ENCODE measurements at places on chromosomes 7 and 10.

DNA sequence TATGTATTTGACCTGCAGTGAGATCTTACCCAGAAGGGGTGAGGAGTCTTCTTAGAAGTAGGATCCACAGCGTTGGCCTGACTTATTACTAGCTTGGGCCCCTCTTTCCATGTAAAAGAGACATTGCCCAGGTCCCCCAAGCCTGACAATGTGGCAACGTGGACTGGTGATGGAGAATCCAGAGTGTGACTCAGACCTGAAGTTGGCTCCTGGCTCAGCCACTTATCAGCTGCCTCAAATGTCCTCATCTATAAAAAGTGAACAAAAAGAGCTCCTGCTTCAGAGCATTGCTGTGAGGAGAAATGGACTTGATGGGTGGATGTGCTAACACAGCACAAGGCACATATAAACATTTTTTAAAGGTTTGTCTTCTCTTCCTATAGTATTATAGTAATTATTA, 35.4 kb upstream of the TECTB start:
- no peaks in the 10 kb centered on the region for H3K4me1 ChIP-seq
- H3K4me3 ChIP-seq: no peak overlapping the region
- DNase-seq: no peak
- no peak overlapping the region for H3K27ac ChIP-seq
- no peaks in the 10 kb centered on the region for H3K36me3 ChIP-seq

- no peaks in the 10 kb centered on the region for H3K36me3 ChIP-seq
- peaks cover 79% of the 10 kb centered on the region for H3K27me3 ChIP-seq
- no peak overlapping the region for H3K27ac ChIP-seq
- no peak for DNase-seq
These were observed 31.0 kb downstream of the SRRM3 start for GRCh38 chr7:76232698-76233097.

DNA sequence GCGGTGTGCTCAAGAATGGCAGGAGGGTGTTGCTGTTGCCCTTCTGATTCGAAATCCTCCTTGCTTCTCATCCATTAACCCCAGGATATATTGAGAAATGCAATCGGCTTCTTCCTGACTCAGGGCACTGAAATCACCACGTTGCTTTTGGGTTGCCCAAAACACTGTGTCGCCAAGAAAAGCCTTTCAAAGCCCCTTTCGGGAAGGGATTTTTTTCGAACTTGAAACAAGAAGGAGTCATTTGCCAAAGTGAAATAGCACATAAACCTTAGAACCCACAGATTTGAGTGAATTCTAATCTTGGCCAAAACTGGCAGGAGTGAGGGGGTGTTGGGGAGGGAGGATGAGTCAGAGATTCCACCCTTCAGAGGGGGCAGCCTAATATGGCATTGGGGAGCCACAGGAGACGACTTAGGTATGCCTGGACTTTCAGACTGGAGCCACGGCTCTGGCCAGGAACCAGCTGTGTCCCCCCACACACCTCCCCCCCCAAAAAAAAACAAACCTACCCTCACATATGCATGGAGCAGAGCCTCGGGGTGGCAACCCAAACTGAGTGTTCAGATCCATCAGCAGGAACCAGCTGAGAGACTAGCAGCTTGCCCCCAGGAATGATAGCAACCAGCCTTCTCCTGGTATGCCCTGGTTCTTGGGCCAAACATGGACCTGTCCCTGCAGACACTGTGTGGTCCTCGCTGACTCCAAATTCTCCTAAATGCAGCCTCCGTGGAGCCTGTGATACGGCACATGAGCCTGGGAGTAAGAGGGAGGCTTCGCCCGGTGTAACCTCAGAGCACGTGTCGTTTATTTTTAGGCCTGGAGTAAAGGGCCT, 138.4 kb downstream of the FGFR2 start:
- H3K36me3 ChIP-seq: no peaks in the 10 kb centered on the region
- H3K4me3 ChIP-seq: no peak overlapping the region
- no peak overlapping the region for H3K27ac ChIP-seq
- DNase-seq: no peak
- H3K4me1 ChIP-seq: peaks cover 8% of the 10 kb centered on the region

DNA sequence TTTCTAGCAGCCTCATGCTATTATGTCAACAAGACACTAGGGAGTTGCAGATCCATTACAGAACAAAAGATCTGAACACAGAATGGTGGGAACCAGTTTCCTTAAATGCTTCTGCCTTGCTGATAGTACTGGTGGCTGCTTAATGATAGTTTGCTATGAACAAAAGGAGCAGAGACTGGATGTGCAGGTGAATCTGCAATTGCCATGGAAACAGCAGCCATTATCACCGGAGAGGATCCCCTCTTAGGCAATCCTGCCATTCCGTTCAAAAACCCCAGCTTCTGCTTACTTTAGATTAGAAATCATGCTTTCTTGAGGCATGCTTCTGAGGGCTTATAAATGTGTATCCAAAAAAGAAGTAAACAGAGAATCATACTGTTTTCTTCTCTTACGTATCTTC, 80.0 kb upstream of the PRKAR2B start:
- peaks cover 36% of the 10 kb centered on the region for H3K27me3 ChIP-seq
- no peak overlapping the region for H3K27ac ChIP-seq
- DNase-seq: no peak
- no peaks in the 10 kb centered on the region for H3K36me3 ChIP-seq

- H3K4me3 ChIP-seq: no peak overlapping the region
- H3K36me3 ChIP-seq: no peaks in the 10 kb centered on the region
- no peak for DNase-seq
- peaks cover 8% of the 10 kb centered on the region for H3K27me3 ChIP-seq
These were observed 54.5 kb upstream of the RAB18 start for GRCh38 chr10:27449571-27449970.

DNA sequence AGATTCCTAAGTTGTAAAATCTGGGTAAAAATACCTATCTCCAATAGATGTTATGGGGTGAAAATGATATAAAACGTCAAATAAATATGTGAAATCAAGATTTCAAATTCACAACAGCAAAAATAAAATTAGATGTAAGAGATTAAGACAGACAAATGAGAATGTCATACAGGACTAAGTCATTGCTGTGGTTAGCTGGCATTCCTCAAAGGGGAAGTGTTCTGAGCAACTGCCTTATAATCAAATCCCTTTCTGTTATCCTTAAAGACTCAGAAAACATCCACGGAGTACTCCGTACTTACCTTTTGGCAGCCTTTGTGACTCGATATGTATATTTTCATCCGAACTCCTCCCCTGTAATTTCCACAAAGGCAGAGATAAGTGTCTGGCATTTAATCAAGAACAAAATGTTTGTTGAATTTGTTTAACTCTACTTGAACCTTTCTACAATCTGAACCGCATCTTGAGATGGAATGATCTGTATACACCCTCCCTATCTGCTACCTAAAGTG, 559.6 kb downstream of the GATA3 start:
- H3K4me1 ChIP-seq: no peaks in the 10 kb centered on the region
- H3K4me3 ChIP-seq: no peak overlapping the region
- H3K27me3 ChIP-seq: peaks cover 22% of the 10 kb centered on the region
- no peak overlapping the region for H3K27ac ChIP-seq
- DNase-seq: no peak

- no peak for DNase-seq
- H3K4me3 ChIP-seq: no peak overlapping the region
- no peak overlapping the region for H3K27ac ChIP-seq
- H3K4me1 ChIP-seq: no peaks in the 10 kb centered on the region
These were observed 33.6 kb downstream of the TCERG1L start for GRCh38 chr10:131277969-131278368.

DNA sequence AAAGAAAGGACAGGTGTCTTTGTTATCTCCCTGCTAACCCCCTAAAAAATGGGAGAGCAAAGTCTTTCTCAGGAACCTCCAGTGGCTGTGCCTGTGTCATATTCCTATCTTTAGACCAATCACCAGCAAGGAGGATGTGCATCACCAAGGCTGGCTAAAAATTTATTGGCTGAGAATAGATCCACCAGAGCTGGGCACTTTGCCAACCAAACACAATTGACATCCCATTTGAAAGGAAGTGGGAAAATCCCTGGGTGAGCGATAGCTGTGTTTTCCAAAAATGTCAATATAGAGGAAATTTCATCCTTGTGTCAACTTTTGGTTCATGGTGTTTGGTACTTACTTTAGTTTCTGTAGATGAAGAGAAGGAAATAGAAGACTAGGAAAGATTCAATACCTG, 13.1 kb upstream of the GPR141 start:
- no peak overlapping the region for H3K4me3 ChIP-seq
- no peak overlapping the region for H3K27ac ChIP-seq
- no peaks in the 10 kb centered on the region for H3K36me3 ChIP-seq
- no peak for DNase-seq
- peaks cover 8% of the 10 kb centered on the region for H3K4me1 ChIP-seq

GRCh38 chr10:6465437-6465836, 114.6 kb downstream of the PRKCQ start:
- H3K27ac ChIP-seq: peak overlapping the region; percentile 12
- H3K27me3 ChIP-seq: no peaks in the 10 kb centered on the region
- no peak for DNase-seq

DNA sequence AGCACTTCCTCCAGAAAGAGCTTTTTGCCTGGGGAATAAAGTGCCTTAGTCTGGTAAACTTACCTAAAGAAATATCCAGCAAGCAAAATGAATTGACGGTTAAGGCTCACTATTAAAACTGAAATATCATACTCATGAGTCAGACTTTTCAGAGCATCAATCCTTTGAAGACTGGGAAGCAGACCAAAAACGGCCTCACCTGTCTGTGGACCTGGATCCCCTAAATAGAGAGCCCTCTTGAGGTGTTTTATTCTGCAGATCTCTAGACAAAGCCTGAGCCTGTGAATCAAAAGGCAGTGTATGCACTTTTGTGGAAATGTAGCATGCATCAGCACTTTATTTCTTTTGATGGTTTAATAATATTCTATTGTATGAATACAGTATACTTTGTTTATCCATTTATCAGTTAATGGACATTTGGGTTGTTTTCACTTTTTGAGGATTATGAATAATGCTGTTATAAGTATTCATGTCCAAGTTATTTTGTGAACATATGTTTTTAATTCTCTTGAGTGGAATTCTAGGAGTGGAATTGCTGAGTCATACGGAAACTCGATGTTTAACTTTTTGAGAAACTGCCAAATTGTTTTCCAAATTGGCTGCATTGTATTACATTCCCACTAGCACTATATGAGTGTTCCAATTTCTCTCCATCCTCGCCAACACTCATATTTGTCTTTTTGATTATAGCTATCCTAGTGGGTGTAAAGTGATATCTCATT, 449.0 kb upstream of the IGFBP3 start:
- no peaks in the 10 kb centered on the region for H3K4me1 ChIP-seq
- DNase-seq: no peak
- H3K4me3 ChIP-seq: no peak overlapping the region
- H3K36me3 ChIP-seq: no peaks in the 10 kb centered on the region

All from central memory CD8-positive, alpha-beta T cell (primary cell).